ENCODE measurements at places on chromosomes 16 and 17.

DNA sequence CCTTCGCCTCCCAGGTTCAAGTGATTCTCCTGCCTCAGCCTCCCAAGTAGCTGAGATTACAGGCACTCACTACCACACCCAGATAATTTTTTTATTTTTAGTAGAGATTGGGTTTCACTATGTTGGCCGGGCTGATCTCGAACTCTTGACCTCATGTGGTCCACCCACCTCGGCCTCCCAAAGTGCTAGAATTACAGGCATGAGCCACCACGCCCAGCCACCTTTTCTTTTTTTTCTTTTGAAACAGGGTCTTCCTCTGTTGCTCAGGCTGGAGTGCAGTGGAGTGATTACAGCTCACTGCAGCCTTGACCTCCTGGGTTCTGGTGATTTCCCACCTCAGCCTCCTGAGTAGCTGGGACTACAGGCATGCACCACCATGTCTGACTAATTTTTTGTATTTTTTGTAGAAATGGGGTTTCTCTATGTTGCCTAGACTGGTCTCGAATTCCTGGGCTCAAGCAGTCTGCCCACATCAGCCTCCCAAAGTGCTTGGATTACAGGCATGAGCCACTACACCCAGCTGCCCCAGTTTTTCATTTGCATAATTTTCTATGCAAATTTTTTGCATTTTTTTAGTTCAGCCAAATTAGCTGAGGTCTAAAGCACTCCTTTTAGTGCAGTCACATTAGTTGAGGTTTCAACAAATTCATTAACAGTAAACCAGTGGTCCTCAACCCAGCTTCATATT, 11.3 kb downstream of the WWP2 start:
- DNase-seq, result no peak

DNA sequence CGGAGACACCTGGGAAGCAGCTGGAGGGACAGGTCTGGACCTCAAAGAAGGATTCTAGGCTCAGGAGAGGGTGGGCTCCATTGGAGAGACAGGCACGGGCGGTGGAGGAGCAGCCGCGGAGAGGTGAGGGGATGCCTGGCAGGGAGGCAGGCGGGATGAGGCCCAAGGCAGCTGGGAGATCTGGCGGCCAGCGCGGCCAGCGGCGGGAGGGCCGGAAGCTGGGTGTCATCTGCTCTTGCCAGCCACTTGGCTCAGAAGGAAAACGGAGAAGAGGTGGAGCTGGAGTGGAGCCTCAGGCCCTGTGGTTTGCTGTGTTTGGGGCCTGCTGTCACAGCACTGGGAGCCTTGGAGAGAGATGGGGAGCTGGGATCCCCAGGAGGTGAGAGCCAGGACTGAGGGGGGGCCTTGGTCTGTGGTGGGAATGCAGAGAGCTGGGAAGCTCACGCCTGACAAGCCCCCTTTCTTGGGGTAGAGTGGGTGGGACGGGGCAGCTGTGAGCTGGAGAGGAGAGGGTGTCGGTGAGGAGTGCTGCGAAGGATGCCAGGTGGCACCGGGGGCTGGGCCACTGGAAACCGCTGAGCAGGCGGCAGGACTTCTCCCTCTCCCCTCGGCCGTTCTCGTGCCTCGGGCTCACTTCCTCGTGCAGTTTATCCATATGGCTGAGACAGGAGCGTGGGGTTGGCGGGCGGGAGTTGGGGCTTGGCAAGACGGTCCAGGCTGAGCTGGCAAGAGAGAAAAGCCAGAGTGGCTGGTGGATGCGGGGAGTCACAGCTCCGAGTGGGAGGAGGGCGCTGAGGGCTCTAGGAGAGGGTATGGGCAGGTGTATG, 8.0 kb downstream of the TBC1D24 start:
- peak; percentile 52 for DNase-seq

- DNase-seq, result no peak
Observed at GRCh38 chr16:371515-372301, 1.4 kb upstream of the MRPL28 start.

DNA sequence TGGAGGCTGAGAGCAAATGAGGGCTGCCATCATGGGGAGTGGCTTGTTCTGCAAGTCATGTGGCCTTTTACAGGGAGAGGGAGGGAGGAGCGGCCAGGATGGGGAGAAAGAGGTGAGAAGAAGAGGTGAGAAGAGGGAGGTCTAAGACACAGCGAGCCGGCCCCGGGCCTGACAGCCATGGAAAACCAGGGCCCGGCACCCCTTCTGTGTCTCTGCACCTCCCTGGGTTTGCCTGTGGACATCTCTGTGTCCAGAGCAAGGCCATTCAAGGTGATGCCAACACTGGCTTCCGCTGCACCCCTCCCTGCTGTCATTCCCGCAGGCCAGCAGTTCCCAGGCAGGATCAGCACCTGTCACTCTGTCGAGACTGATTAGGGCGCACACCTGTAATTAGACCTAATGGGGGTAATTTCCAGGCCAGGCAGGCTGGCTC, 75.6 kb downstream of the MGAT5B start:
- no peak for DNase-seq

GRCh38 chr16:89152831-89153700, 18.5 kb upstream of the CDH15 start:
- DNase-seq, result no peak

- no peak for DNase-seq
Observed at GRCh38 chr17:16442141-16442540, 26.8 kb downstream of the TRPV2 start.

GRCh38 chr16:78443542-78444364, 344.3 kb downstream of the WWOX start:
- no peak for DNase-seq

GRCh38 chr17:38715216-38715943, 10.3 kb downstream of the MLLT6 start:
- DNase-seq, result no peak

DNA sequence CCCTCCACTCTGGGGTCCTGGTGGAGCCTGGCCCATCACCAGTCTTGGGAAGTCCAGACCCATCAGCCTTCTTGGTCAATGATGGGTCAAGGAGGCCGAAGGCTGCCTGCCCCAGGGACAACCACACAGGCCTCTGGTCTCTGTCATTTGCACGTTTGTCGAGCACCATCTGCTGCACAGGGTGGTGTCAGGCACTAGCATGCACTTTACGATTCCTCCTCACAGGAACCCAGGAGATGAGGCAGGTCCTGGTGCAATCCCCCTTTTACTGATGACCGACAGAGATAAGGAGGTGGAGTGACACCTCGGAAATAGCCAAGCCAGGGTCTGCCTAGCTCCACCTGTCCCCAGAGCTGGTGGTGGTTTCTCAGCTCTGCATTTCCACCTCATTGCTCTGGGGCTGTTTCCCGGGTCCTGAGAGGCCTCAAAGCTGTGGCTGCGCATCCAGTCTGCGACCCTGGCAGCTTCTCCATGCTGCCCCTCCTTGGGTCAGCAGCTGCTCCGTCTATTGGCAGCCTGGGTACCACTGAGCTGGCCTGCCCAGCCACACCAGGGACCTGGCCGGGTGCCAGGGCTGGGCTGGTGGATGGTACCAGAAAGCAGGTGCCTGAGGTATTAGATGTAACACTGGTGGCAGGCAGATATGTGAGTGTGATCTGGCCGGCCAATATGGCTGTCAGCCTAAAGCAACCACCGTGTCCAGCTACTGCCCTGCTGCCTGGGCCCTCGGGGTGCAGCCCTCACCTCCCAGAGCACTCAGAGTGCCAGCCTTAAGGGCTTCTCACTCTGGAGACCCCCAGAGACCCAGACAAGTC, 10.0 kb downstream of the MMP15 start:
- no peak for DNase-seq

DNA sequence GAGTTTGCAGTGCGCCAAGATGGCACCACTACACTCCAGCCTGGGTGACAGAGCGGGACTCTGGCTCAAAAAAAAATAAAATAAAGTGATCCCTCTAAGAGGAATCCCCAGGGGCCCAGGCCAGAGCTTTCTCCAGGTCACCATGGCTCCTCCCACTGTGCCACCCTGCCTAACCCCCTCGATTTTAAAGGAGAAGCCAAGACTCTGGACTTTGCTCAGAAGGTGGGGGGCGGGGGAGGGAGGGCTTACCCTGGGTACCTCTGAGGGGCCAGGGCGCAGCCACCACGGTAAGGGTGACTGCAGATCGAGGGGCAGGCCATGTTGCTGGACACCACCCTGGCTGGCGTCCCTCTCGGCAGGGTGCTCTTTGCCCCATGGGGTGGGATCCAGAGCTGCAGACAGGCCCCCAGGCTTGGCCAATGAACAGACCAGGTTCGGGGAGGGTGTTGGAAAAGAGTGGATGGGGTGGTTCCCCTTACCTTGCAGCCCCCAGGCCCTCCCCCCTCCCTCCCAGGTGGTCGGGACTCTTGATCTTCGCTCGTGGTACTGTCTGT, 455 bp upstream of the GRB7 start:
- DNase-seq, result no peak

GRCh38 chr16:17370223-17370707, 100.5 kb downstream of the XYLT1 start:
- no peak for DNase-seq

DNA sequence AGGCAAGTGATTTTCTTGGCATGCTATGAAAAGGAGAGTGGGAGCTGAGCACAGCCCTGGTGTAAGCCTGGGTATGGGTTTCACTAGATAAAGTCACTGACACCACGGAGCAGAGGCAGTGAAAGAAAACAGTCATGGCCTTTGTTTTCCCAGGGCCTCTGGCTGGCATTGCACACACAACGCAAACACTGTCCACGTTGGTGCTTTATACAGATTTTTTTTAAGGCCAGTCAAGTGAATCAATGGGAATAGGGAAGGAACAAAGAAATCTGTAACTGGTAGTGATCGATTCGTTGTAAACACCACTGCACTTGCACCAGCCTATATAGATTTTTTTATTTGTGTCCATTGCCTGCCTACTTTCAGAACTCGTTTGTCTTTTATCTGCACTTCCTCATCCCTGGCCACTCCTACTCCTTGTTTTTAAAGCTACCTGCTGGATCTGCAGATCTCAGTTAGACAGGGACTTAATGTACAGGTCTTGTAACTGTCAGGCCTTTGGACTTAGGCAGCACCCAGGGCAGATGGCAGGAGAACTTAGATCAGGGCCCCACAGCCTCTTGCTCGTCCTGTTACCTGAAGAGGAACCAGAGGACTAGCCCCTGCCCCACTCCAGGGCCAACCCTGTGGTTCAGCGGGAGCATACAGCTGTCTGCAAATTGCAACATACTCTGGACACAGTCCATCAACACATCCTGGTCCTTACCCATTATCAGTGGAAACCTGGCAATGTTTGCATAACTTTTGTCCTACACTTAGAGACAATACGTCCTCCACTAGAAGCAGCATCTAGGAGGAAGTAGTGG, 10.6 kb upstream of the TMIGD1 start:
- no peak for DNase-seq

GRCh38 chr17:43033948-43034881, 9.2 kb downstream of the RND2 start:
- DNase-seq, result peak; percentile 82

GRCh38 chr16:56191156-56191815, at the start of gene GNAO1:
Gene GNAO1 (plus strand): TSS chr16:56191489. CDS start chr16:56192236, 747 bp downstream.
- DNase-seq, result peak; percentile 2

- DNase-seq, result no peak
Observed at GRCh38 chr17:49511810-49512209, 16.7 kb downstream of the NGFR start.

- no peak for DNase-seq
Observed at GRCh38 chr16:17632667-17633066, 161.9 kb upstream of the XYLT1 start.

DNA sequence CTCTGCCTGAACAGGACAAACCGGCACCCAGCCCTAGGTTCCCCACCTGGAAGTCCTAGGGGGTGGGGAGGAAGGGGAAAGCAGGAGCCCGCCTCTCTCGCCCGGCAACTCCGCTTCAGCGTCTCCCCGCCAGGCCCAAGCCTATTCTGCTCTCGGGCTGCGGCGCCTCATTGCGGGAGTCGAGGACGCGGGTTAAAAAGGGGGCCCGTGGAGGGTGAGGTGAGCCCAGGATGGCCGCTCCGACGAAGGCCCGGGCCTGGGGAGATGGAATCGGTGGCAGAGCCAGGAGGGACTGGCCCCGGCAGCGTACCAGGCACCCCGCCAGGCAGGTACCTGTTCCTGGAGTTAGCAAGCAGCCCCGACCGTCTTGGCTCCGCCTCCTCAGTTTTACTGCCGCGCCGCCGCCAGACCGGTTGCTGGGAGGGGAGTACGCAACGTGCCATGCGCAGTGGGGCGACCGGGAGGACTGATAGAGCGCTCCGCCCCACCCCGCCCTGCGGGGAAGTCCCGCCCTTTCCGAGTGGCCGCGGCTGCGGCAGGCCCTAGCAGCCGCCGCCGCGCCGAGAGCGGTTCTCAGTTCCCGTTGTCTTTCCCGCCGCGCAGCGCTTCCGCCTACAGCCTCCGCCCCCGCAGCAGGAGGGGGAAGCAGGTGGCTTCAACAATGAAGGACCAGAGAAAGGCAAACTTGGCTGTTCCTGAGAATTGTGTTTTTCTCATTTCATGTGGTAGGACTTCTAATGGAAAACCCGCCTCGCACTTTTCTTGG, at the start of gene STRADA:
TSS of gene STRADA (minus strand) at position 392 of the 766 bp plus-strand sequence. CDS start 13,430 bp downstream, outside the sequence.
- DNase-seq, result peak; percentile 84

GRCh38 chr17:50035421-50035879, 20.5 kb upstream of the ITGA3 start:
- DNase-seq, result no peak

- DNase-seq, result no peak
Observed at GRCh38 chr17:34886831-34887230, 74.4 kb downstream of the CCT6B start.

GRCh38 chr16:70152578-70153302, 20.8 kb upstream of the CLEC18C start:
- DNase-seq, result no peak

DNA sequence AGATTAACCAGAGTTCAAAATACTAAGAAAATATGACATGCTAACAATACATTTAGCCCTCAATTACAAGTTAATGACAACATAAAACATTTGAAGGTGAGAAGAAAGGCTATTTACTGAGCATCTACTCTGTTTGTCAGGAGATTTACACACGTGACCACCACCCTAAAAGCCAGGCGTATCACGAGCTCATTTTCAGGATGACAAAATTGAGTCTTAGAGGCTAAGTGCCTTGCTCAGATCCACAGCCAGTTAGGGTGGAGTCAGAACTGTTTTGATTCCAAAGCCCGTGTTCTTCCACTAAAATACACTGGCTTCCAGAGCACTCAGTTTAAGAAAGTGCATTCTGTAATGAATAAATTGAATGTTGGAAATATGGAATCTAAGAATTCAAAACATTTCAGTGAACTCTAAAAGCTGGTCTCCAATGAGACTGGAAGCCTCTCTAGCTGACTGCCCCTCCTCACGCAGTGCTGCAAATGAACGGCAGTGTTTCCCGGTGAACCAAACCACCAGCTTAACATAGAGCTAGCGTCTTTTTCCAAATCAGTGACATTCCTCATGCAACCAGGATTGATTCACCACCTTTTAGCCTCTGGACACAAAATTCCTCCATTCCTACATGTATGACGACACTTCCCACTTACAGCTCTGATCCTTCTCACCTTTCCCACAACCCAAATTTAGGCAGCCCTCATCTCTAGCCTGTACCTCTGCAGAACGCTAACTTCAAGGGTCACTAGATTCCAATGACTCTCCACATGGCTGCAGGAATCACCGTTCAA, 5.9 kb downstream of the ZDHHC7 start:
- no peak for DNase-seq

GRCh38 chr17:64964796-64965195, 45.5 kb upstream of the LRRC37A3 start:
- peak; percentile 4 for DNase-seq

DNA sequence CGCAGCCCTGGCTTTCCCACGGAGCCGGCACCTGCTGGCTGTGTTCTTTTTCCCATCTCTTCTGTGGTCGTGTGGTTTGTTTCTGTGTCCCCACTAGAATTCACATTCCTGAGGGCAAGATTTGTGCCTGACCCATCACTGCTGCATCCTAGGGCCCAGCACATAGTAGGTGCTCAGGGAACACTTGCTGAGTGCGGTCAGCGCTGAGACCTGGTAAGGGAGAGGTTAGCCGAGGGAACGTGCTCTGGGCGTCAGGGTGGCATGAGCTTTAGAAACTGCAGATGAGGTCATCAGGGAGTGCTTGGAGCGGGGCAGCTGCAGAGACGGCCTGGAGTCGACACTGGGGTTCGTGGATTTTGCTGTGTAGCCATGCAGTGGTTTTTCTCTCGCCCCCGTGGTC, 5.9 kb downstream of the DEF8 start:
- no peak for DNase-seq
